Naive thymus-derived CD4-positive, alpha-beta T cell (primary cell): ENCODE measurements at places on chromosomes 3 and 15.

- no peak for DNase-seq
These were observed 23.5 kb downstream of the MYH15 start for GRCh38 chr3:108486941-108487340.

DNA sequence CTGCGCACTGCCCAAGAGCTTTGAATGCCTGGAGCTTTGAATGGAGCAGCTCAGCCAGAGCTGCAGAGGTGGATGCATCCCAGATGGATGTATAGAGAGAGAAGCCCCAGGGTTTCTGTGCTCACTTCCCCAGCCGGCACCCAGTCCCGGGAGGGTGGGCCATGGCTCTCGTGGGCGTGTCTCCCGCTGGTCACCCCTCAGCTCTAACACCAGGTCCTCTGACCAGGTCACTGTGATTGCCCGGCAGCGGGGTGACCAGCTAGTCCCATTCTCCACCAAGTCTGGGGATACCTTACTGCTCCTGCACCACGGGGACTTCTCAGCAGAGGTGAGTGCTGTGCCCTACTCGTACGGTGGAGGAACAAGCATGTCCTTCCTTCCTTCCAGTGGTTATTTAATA, 10.7 kb downstream of the TMEM43 start:
- no peak for DNase-seq

GRCh38 chr3:190089711-190090110, 31.0 kb downstream of the P3H2 start:
- no peak for DNase-seq

- DNase-seq: no peak
These were observed 19.1 kb downstream of the KLF15 start for GRCh38 chr3:126337980-126338651.

DNA sequence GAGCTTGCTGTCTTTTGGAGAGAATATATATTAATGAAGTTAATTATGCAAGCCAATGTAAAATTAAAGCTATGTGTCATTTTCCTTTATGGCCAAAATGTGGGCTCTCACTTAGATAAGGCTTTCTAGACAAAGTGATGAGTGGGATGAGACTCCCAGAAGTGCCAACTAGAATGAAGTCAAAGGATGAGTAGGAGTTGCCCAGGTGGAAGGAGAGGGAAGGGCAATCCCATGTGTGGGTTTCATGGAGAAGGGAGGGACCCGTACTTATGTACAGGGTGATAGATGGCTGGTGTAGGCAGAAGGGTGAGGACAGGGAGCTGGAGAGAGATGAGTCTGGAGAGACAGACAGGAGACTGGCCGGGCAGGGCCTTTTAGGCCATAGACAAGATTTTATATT, 239.2 kb downstream of the THRB start:
- DNase-seq: no peak

DNA sequence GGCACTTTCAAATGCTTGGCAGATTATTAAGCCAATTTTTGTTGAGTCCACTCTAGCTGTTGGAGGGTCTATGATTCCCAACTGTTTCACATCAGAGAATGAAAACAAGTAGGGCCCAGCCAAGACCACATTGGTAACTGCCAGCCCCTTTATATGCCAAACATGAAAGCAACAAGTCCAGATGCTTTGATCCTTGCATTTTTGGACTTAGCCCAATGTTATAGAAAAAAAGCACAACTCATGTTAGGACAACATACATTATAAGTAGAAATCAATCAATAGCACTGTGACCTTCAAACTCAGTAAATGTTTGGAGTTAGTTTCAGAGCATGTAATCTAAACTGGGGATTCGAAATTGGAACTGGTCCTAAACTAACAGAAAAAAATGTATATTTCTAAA, 674.7 kb downstream of the MECOM start:
- DNase-seq: no peak
